ENCODE measurements at places on chromosomes 3 and 15. TPM values are rescaled to one million over a fixed set of nuclear protein-coding genes. Genes with fewer than 3 reads are reported as not detected.

The FEZF2 gene
- not detected for total RNA-seq

GRCh38 chr3:100492059-100493006 is at the start of gene TMEM45A:
TSS of gene TMEM45A (plus strand) at chr3:100492619. CDS start at chr3:100555212, 62,593 bp downstream.
- peak; percentile 98 for DNase-seq
- no peaks in the 10 kb centered on the region for H3K36me3 ChIP-seq
- no peak within 1 kb of the TSS for H3K27ac ChIP-seq

The TAGLN3 gene
- total RNA-seq: 7.2 TPM

DNA sequence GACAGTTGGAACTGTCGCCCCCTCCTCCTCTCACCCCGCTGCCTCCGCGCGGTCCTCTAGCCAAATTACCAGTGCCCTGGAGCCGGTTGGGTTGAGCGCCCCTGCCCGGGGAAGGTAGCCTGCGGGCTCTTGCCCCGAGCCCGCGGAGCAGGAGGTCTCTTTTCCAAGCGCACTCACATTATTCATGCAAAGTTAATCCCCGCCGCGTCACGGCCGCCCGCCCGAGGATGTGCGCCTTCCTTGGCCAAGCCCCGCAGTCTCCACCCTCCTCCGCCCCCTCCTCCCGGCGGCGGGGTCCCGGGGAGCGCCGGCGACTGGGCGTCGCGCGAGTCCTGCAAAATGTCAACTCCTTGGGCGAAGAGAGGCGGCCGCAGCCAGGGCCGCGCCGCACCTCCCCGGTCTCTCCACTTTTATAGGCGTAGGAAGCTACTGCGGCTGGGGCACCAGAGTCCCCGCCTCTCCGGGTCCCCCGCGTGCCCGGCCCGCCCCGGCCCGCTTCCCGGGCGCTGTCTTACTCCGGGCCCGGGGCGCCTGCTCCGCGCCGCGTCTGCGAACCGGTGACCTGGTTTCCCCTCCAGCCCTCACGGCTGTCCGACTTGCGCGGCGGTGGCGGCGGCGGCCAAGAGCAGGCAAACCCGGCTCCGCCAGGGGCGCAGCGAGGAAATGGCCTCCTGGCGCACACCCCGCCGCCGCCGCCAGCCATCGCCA is at the start of gene THRB:
Gene THRB (minus strand): TSS at position 233 of the 708 bp plus-strand sequence.
- peak within 1 kb of the TSS; percentile 67 for H3K4me3 ChIP-seq
- H3K27ac ChIP-seq: no peak within 1 kb of the TSS
- H3K4me1 ChIP-seq: peaks cover 10% of the 10 kb centered on the region
- no peak for DNase-seq
- H3K27me3 ChIP-seq: peaks cover 15% of the 10 kb centered on the region

DNA sequence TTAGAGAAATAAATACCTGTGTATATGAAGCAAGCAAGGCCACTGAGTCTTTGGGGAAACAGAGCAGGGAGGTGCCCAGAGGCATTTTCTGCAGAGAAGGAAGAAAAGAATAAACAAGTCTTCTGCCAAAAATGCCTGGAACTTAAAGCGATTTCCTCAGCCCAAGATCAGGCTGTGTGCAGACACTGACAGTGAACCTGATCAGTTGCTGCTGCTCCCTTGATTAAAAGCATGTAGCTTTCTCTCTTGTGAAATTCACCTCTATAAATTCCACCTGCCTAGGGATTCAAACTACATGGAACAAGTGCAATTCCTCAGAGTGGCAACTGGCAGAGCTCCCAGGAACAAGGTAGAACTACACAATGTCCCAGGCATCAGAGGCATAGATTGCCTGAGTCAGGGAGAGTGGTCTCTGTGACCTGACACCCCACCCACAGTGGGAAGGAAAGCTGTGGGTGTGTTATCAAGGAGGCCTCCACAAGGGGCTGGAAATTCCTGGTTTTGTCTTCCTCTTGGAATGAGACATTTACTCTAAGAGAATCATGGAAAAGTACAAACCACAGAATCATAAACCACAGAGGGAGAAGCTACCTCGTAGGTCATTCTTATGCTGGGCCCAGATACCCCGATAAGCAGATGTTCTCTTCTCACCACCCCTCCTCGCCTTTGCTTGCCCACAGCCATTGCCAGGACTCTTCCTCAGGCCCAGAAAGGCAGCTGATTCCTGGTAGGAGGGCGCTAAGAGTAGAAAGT is 1.8 kb upstream of the ZBTB38 start:
- no peak overlapping the region for H3K27ac ChIP-seq
- no peak overlapping the region for H3K4me3 ChIP-seq
- no peaks in the 10 kb centered on the region for H3K36me3 ChIP-seq
- no peak for DNase-seq
- no peaks in the 10 kb centered on the region for H3K27me3 ChIP-seq

DNA sequence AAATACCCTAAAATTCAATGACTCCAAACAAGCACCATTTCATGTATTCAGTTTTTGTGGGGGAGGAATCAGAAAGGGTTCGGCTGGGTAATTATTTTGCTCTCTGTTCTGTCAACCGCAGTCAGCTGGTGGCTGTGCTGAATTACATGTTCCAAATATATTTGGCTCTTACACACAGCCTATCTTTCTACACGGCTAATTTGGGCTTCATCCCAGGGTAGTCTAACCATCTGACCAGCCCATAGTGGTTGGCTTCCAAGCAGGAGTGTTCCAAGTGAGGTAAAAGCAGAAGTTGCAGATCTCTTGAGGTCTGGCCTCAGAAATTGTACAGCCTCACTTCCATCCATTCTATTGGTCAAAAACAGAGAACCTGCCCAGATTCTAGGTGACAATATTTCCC is 760.8 kb upstream of the SEMA6D start:
- DNase-seq: no peak
- H3K4me1 ChIP-seq: no peaks in the 10 kb centered on the region
- no peak overlapping the region for H3K4me3 ChIP-seq
- no peaks in the 10 kb centered on the region for H3K36me3 ChIP-seq

Measured in H1 (cell line).